ENCODE measurements at places on chromosomes 16 and 17. TPM values are rescaled to one million over a fixed set of nuclear protein-coding genes. Genes with fewer than 3 reads are reported as not detected.

Gene IRX6
- not detected for total RNA-seq

Gene KRT40
- not detected for total RNA-seq

Gene ALOX12B
- not detected for total RNA-seq

Gene ZG16
- 1.2 TPM for total RNA-seq

Gene IGSF6
- total RNA-seq, result not detected

Gene NPIPB2
- 7.5 TPM for total RNA-seq

Gene MOSMO
- total RNA-seq, result 8.6 TPM

Gene SARM1
- 1.8 TPM for total RNA-seq

Gene UBALD1
- 19.6 TPM for total RNA-seq

Gene GNG13
- total RNA-seq, result 0.39 TPM

Gene CORO6
- total RNA-seq, result 41.1 TPM

Gene NPIPB5
- total RNA-seq, result 131 TPM

Gene PRSS8
- total RNA-seq, result 66.0 TPM

Gene SMIM22
- total RNA-seq, result not detected
